SK-N-SH (cell line): ENCODE measurements at places on chromosomes 1 and 21. TPM values are rescaled to one million over a fixed set of nuclear protein-coding genes. Genes with fewer than 3 reads are reported as not detected.
A peak's percentile ranks its signal among the peaks of the same experiment; 100 is the strongest.

The TLCD4 gene
- 0.69 and 0.96 TPM in 2 replicates for polyA plus RNA-seq

The PIGR gene
- not detected in 2 replicates for polyA plus RNA-seq

The CCDC185 gene
- not detected in 2 replicates for polyA plus RNA-seq

The HTR6 gene
- 0.05 and 0.10 TPM in 2 replicates for polyA plus RNA-seq

The SH3BGR gene
- 1.1 and 2.5 TPM in 2 replicates for polyA plus RNA-seq

The RNF19B gene
- polyA plus RNA-seq: 20.1 and 22.6 TPM in 2 replicates

The PPIAL4G gene
- not detected in 2 replicates for polyA plus RNA-seq

GRCh38 chr21:36888466-36888865 is 78.0 kb downstream of the HLCS start:
- no peaks in the 10 kb centered on the region; the same call in 1 of the 2 replicates for H3K36me3 ChIP-seq
- no peak overlapping the region for H3K4me3 ChIP-seq
- no peak overlapping the region for H3K27ac ChIP-seq
- H3K4me1 ChIP-seq: peaks cover 4% of the 10 kb centered on the region
- DNase-seq: no peak

DNA sequence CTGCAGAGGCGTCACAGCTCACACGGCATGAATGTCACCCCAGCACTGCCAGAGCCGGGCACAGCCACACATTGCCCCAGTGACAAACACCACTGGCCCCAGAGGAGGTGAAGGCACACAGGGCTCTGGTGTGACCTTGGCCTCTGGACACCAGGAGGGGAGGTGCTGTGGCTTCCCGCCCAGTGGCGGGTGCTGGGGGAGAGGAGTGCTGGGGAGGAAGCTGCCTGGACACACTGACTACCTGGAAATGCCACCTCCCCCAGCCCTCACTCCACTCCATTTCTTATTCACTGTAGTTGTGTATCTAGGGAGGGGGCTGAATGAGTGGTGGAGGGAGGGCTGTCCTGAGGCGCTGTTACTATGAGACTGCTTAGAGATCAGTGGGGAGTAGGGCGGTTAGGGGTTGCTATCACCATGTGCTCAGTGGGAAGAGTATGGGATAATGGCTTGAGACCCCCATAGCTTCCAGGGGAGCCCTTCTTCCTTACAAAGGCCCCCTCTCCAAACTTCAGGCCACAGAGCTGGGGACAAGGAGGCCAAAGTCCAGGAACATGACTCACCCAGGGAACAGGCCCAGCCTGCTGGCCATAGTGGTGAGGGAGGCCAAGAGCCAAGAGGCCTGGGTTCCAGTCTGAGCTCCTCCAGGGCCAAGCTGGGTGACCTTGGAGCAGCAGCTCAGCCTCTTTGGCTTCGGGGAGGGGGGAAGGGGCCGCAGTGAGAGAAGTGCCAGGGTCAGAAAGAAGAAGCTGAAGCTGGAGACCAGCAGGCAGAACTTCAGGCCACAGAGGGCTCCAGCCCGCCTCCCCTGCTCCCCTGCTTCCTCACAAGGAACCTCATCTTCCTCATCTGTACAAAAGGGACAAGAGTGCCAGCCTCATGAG is 40.1 kb downstream of the AHDC1 start:
- no peak for DNase-seq
- peaks cover 60% of the 10 kb centered on the region for H3K4me1 ChIP-seq
- H3K27ac ChIP-seq: no peak overlapping the region; the same call in 1 of the 2 replicates
- H3K27me3 ChIP-seq: no peaks in the 10 kb centered on the region
- no peaks in the 10 kb centered on the region for H3K36me3 ChIP-seq

DNA sequence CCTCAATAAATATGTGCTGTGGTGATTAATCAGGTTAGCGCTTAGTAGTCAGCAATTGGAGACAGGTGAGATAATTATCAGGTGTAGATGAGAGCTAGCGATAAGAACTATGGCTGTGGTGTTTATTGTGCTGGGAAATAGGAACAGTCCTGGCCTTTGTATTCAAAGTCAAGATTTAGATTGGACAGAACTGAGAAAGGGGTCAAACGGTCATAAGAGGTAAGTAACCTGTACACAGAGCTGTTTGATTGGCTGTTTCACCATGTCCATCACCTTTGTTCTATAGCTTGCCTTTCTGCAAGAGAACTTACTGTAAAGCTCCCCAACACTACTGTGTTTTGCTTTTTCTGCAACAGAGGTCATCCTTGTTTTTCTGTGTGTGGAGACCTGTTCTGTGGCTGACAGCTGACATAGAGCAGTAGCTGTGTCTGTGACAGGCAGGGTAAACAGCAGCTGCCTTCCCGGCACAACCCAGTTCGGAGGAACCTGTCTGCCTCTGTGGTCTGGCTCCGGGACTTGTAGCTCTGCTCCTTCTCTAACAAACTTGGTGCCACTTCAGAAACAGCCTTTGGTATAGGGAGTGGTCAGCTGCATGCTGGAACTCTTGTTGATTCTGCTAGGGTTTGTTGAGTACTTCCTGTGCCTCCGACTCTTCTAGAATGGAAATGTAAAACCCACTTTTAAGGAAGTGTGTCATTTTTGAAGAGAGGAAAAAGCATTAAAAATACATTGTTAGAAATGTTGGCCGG is 21.1 kb upstream of the CDC42 start:
- H3K27ac ChIP-seq: peak overlapping the region; percentile 47; the same call in 1 of the 2 replicates
- peaks cover 8% of the 10 kb centered on the region; the same call in 1 of the 2 replicates for H3K4me1 ChIP-seq
- DNase-seq: peak; percentile 43

DNA sequence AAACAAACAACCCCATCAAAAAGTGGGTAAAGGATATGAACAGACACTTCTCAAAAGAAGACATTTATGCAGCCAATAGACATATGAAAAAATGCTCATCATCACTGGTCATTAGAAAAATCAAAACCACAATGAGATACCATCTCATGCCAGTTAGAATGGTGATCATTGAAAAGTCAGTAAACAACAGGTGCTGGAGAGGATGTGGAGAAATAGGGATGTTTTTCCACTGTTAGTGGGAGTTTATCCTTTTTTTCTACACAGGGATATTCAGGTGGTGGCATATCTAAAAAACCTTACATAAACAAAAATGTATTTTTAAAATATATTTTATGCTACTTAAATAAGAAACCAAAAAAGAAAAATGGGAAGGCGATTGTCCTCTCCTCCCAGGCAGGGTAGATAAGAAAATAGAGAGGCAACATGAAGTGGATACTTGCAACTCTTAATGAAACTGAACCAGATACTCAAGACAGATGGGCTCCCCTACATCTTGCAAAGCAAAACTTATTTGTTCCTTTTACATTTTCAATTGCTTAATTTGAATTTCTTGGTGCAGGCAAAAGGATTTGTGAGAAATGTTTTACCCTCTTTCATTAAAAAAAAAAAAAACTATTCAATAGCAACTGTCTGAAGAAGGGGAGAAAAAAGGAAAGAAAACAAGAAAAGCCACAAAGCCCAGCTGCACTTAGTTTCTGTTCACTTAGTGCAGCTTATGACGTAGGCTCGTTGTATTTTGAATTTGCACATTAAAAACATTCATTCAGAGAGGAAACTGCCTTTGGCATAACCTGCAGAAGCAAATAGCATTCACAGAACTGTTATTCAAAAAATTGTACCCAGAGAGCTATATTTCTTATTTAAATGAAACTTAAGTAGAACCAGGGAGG is 36.9 kb upstream of the RGS1 start:
- no peak for DNase-seq
- H3K27me3 ChIP-seq: no peaks in the 10 kb centered on the region
- no peak overlapping the region for H3K4me3 ChIP-seq

DNA sequence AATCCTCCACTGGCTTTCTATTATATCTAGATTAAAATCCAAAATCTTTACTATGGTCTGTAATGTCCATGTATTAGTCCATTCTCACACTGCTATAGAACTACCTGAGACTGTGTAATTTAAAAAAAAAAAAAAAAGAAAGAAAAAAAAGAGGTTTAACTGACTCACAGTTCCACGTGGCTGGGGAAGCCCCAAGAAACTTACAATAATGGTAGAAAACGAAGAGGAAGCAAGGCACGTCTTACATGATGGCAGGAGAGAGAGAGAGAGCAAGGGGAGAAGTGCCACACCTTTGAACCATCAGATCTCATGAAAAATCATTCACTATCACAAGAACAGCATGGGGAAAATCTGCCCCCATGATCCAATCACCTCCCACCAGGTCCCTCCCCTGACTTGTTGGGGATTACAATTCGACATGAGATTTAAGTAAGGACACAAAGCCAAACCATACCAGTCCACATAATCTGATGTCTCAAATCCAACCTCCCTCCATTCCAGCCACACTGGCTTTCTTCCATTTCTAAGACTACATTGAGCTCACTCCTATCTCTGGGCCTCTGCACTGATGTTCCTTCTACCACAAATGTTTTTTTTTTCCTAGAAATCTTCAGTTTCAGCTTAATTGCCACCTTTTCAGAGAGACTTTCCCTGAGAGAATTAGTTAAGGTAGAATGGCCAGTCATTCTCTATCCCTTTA is 92.4 kb downstream of the EIF4G3 start:
- H3K4me3 ChIP-seq: no peak overlapping the region
- H3K36me3 ChIP-seq: peaks cover 3% of the 10 kb centered on the region; the same call in 1 of the 2 replicates
- no peaks in the 10 kb centered on the region for H3K27me3 ChIP-seq

- no peak overlapping the region for H3K4me3 ChIP-seq
- DNase-seq: no peak
- H3K36me3 ChIP-seq: no peaks in the 10 kb centered on the region
These were observed 76.9 kb downstream of the RGS18 start for GRCh38 chr1:192235127-192235526.

DNA sequence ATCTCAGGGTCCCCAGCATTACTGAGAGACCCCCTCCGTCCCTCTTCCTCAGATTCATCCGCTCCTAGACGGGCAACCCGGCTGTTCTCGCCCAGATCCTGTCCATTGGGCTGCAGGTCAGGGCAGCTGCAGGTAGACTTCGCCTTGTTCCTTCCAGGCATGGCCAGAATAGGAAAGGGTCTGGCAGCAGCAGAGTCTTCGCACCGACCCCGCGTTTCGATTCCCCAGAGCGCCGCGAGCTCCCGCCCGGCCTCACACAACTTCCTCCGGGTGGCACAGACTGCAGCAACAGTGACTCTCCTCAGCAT is 265 bp downstream of the NRDC start:
- no peaks in the 10 kb centered on the region for H3K27me3 ChIP-seq
- H3K27ac ChIP-seq: peak overlapping the region; percentile 91
- DNase-seq: no peak
- H3K4me1 ChIP-seq: 0 out of 2 replicates have a peak, but pooled peaks cover 5% of the 10 kb centered on the region
- H3K4me3 ChIP-seq: peak overlapping the region; percentile 87

- H3K4me1 ChIP-seq: peaks cover 4% of the 10 kb centered on the region; the same call in 1 of the 2 replicates
- H3K27me3 ChIP-seq: no peaks in the 10 kb centered on the region
- H3K27ac ChIP-seq: no peak overlapping the region
- DNase-seq: no peak
- peaks cover 5% of the 10 kb centered on the region for H3K36me3 ChIP-seq
These were observed 50.7 kb upstream of the TRAPPC10 start for GRCh38 chr21:43961382-43961909.

DNA sequence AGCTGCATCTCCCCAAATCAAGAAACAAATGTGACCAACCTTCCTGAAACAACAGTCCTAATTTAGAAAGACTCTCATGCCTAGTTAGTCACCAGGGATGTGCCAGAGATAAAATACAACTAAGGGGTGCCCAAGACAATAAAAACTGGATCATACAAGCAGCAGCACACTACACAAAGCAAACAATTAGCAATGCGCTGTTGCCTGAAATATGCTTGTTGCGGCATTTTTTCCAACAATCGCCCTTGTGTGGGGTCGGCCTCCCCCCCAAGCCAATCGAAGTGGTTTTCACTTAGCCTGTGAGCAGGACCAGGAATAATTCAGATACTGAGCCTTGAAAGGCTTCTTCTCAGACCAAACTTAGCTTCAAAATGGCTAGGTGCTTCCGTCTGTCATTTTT is 1.4 kb upstream of the STMN1 start:
- peaks cover 23% of the 10 kb centered on the region for H3K4me1 ChIP-seq
- DNase-seq: no peak
- peaks cover 10% of the 10 kb centered on the region for H3K36me3 ChIP-seq
- no peaks in the 10 kb centered on the region for H3K27me3 ChIP-seq
- H3K27ac ChIP-seq: no peak overlapping the region

DNA sequence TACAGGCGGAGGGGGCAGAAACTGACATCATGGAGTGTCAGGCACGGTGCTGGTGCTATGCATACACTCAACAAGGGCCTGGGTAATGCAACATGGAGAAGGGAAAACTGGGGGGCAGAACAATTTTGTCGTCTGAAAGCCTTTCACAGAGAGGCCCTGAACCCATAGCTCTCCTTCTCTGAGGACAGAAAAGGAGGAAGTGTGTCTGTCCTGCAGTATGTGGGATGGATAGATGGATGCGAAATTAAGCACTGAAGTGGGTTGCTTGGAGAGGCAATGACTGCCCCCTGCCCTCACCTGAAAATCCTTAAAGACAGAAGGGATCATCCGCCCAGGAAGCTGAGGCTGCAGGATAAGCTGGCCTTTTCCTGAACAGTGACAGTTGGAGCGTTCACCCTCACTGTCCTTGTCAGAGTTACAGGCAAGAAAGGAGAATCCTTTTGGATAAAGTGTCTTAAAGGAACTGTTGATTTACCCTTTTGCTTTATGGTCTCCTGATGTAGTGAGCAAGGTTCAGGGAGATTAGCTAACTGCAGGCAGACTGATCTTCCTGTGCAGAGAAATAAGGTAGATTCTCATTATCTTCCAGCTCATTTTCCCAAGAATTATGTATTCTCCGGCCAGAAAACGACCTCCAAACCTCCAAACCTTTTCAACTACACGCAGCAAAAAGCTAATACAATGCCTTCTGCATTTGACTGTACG is 1.6 kb upstream of the FAM20B start:
- no peak overlapping the region for H3K4me3 ChIP-seq
- H3K4me1 ChIP-seq: peaks cover 18% of the 10 kb centered on the region
- H3K27me3 ChIP-seq: no peaks in the 10 kb centered on the region
- H3K27ac ChIP-seq: no peak overlapping the region

DNA sequence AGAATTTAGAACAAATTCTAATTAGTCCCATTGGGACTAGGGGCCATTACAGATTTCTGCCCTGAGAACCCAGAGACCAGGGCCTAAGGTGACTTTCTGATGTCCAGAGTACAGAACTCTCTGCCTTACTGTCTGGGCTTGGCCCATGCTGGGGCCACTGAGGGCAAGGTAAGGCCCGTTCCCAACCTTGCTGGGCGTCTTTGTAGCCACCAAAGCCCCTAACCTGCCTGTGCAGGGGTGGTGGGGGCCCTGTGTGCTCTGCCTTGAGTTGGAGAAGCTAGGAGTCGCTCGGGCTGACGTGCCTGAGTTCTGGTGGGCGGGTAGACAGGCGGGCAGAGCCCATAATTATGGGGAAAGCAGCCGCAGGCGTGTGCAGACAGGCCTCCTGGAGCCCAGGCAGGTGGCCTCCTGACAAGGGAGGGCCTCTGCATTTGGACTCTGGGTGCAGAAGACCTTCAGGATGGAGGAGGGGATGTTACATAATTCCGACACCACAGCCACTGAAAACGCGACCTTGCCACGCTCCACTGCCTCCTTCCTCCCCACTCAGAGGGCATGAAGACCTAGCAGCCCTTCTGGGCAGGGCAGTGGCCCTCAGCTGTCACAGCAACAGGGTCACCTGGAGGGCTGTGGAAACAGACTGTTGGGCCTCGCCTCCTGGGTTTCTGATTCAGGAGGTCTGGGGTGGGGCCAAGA is 239.9 kb upstream of the TMEM51 start:
- no peak for DNase-seq
- no peaks in the 10 kb centered on the region for H3K36me3 ChIP-seq
- H3K27ac ChIP-seq: no peak overlapping the region
- H3K27me3 ChIP-seq: no peaks in the 10 kb centered on the region
